Esophagus squamous epithelium (tissue), 5 donors: ENCODE measurements at places on chromosomes 16 and 17. TPM values are rescaled to one million over a fixed set of nuclear protein-coding genes. Genes with fewer than 3 reads are reported as not detected.
A peak's percentile ranks its signal among the peaks of the same experiment; 100 is the strongest.

GRCh38 chr17:40553694-40554534 lies 11.4 kb downstream of the CCR7 start:
- no peaks in the 10 kb centered on the region for H3K36me3 ChIP-seq
- no peaks in the 10 kb centered on the region for H3K27me3 ChIP-seq
- DNase-seq = no peak
- H3K4me3 ChIP-seq = no peak overlapping the region

GRCh38 chr16:56637814-56638750 lies at the start of gene MT1A:
Gene MT1A, plus strand, starts transcription at chr16:56638666. Its CDS starts 73 bp downstream, at chr16:56638739.
- H3K36me3 ChIP-seq = no peaks in the 10 kb centered on the region
- peak within 1 kb of the TSS; percentile 71 for H3K4me3 ChIP-seq
- H3K27me3 ChIP-seq = peaks cover 3% of the 10 kb centered on the region
- H3K27ac ChIP-seq = peak within 1 kb of the TSS; percentile 65

DNA sequence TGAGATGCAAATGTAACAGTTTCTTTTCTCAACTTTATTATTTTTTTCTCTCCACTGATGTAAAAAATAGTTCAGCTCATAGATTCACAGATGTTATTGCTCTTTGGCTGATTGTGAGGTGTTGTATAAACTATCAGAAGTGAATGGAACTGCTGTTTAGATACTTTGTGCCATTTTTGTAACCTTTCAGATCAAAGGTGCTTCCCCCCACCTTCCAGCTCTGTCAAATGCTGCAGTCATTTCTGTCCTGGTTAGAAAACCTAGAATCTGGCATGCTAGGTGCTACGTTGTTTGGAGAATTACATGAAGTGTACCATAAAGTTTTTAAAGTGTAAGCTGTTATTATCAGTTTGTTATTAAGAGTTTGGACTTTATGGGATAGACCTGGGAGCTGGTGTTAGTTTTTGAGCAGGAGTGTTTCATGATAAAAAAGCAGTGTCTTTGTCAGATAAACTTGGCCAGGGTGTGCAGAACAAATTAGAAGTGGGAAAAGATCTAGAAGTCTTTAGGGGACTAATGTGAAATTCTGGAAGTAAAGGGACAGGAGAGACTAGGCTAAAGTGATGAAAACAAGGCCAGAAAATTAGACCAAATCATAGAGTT lies 1.8 kb upstream of the WIPI1 start:
- no peak for DNase-seq
- no peak overlapping the region for H3K27ac ChIP-seq
- H3K4me3 ChIP-seq = no peak overlapping the region
- H3K4me1 ChIP-seq = peaks cover 14% of the 10 kb centered on the region

- DNase-seq = no peak
- no peak overlapping the region for H3K27ac ChIP-seq
- H3K4me3 ChIP-seq = no peak overlapping the region
- no peaks in the 10 kb centered on the region for H3K4me1 ChIP-seq
- no peaks in the 10 kb centered on the region for H3K36me3 ChIP-seq
These were observed 56.2 kb downstream of the TK2 start for GRCh38 chr16:66493490-66494401.

- no peaks in the 10 kb centered on the region for H3K36me3 ChIP-seq
- H3K27me3 ChIP-seq = no peaks in the 10 kb centered on the region
- H3K4me3 ChIP-seq = no peak overlapping the region
- no peak overlapping the region for H3K27ac ChIP-seq
- DNase-seq = no peak
These were observed 6.7 kb upstream of the EVI2A start for GRCh38 chr17:31328160-31328535.

- no peak for DNase-seq
- no peaks in the 10 kb centered on the region for H3K4me1 ChIP-seq
- H3K27me3 ChIP-seq = peaks cover 46% of the 10 kb centered on the region
- H3K27ac ChIP-seq = no peak overlapping the region
- no peak overlapping the region for H3K4me3 ChIP-seq
- H3K36me3 ChIP-seq = no peaks in the 10 kb centered on the region
These were observed 229.9 kb upstream of the CIBAR2 start for GRCh38 chr16:85341972-85342695.

DNA sequence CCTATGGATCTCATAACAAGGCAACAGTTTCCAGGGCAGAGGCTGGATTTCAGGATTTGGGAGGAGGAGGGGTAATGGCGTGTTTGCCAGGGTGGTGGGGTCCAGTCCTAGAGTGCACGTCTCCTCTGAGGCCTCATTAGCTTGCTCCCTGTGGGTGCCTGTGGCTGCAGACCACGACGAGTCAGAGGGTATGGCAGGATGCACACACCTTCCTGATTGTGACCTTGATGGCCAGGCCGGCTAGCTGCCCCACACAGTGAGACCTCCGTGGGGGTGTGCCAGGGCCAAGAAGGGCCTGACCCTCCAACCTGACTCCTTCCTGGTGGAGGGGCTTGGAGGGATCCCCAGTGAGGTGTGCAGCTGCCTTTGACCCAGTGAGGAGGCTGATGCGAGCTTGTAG lies 4.0 kb upstream of the SMTNL2 start:
- no peaks in the 10 kb centered on the region for H3K36me3 ChIP-seq
- H3K27ac ChIP-seq = no peak overlapping the region
- H3K27me3 ChIP-seq = peaks cover 49% of the 10 kb centered on the region

DNA sequence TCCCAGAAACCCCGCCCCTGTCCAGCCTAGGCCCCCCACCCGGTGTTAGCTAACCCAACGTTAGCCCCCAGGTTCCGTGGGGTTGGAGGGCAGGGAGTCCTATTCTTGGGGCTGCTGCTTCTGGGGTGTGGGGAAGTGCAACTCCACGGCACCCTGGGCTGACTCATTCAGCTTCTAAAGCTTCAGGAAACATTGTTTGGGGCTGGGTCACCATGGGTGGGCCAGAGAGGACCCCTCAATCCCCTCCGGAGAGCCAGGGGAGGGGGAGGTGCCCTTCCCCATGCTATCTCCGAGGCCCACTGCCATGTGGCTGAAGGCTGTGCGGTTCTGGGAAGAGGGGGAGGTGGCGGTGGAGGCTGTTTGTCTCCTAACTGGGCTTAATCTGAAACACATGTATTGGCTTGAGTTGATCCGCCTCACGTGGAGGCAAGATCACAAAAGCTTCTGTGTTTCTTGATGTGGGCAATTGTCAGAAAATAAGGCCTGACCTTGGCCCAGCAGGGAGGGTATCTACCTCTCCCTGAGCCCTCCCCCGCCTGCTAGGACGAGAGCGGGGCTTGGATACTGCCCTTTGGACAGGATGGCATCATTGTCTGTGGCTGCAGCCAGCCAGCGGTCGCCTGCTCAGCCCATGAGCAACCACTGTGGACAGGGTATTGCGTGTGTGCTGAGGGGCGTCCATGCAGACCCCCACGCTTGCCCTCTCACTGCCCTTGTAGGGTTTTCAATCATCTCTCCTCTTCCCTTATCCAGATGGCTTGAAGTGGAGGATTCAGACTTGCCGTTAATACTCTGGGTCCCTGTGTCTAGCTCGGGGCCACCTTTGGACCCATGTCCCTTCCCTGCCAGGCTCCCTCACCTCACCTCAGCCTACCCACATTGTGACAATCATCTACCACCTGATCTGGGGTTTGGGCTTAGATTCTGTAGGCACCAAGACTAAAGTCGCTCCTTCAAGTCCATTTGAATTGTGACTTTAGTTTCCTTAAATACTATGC lies 1.3 kb downstream of the SERPINF1 start:
- peak overlapping the region; percentile 78 for H3K27ac ChIP-seq
- H3K36me3 ChIP-seq = no peaks in the 10 kb centered on the region

- H3K27me3 ChIP-seq = no peaks in the 10 kb centered on the region
- no peak overlapping the region for H3K27ac ChIP-seq
- no peaks in the 10 kb centered on the region for H3K36me3 ChIP-seq
- no peak for DNase-seq
These were observed 262.4 kb downstream of the ENGASE start for GRCh38 chr17:79337053-79337452.

- no peaks in the 10 kb centered on the region for H3K36me3 ChIP-seq
- DNase-seq = no peak
- no peak overlapping the region for H3K27ac ChIP-seq
- no peak overlapping the region for H3K4me3 ChIP-seq
These were observed 3.2 kb downstream of the SLC22A31 start for GRCh38 chr16:89197033-89197632.

DNA sequence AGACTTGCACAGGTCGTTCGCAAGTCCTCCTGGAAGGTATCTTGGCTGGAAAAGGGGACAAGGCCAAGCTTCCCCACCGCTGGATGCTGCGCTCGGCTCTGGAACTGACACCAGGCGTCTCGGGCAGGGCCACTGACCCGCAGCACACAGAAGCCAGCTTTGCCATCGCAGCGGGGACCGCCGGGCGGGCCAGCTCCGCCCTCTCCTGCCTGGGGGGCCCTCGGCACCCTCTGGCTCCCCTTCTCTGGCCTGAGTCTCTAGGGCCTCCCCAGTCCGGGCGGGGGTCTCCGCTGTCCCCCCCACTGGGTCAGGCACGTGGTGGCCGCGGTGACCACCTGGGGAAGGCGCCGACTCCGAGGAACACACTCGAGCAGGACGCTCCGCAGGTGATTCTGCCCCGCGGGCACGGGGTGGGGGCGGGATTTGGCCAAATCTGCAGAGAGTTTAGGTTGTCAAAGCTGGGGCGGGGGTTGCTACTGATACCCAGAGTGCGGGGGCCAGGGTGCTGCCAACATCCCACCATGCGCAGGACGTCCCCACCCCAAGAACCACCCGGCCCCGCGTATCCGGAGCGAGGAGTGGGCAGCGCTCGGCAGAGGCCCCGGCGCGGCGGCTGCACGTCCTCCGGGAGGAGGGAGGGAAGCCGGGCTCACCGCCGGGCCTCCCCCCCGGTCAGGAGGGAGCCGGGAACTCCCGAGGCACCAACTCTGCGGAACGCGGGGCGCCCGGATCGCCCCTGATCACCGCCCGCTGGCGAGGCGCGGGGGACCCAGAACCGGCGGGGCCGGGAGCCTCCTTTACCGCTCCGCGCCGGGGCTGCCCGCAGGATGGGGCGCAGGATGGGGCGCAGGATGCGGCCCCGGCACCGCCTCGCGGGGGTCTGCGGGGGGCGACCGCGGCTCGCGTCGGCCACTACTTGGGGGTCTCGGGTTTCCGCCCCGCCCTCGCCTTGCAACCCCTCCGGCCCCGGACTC lies 744 bp upstream of the METRNL start:
- peaks cover 62% of the 10 kb centered on the region for H3K4me1 ChIP-seq
- peak overlapping the region; percentile 68 for H3K27ac ChIP-seq
- H3K4me3 ChIP-seq = peak overlapping the region; percentile 61

DNA sequence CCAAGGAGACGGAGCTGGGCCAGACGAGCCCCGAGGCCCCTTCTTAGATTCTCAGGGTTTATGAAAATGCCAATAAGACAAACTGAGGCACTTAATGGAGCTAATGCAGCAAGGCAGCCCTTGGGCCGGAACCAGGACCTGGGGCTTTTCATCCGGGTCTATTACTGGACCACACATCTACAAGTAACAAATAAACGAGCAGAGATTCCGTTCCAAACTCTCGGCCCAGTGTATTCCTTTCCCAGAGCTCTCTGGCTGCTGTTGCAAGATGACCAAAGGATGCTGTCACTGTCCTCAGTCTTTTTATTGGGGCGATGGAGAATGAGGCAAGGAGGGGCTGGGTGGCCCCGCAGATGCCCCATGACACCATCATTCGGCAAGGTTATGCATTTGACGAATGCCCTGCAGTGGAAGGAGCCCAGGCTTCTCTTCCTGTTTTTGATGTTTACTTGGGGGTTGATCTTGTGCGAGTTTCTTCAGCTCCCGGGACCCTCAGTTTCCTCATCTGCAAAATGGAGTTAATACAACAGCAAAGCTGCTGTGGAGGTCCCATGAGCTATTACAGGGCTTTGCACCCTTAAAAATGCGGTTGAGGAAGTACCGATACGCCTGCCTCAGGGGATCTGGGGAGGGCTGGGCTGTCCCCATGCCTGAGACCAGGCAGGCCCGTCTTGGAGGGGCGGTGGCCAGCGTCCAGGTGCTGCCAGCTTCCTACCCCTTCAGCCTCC lies 1.1 kb upstream of the NTN1 start:
- peaks cover 54% of the 10 kb centered on the region for H3K27me3 ChIP-seq
- H3K27ac ChIP-seq = peak overlapping the region; percentile 94
- peak overlapping the region; percentile 71 for H3K4me3 ChIP-seq
- no peaks in the 10 kb centered on the region for H3K36me3 ChIP-seq
- DNase-seq = no peak

DNA sequence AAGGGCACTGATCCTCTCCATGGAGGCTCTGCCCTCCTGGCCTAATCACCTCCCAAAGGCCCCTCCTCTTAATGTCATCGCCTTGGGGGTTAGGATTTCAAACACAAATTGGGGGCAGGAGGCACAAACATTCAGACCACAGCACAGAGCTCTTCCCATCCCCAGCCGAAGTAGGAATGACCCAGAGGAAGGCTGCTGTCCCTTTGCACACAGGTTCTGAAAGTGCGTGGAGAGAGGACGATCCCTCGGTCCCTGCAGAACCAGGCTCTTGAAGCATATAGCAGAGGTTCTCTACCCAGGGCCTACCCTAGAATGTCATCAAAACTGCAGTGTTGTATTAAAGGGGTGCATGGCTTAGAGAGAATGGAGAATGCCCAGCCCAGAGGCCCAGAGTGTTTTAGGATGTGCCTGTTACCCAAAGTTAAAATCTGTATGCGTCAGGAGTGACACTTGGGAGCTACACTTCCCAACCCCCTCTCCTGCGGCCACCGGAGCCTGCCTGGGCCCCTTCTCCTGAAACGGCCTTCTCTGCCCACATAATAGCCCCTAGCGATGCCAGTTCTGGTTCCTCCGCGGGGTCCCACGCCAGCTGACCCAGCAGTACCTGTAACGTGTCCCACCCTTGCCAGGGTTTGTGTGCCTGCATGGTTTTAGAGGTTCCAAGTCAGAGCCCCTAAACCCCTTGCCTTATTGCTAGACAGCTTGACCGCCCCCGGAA lies 159.5 kb upstream of the CACNG5 start:
- H3K27me3 ChIP-seq = no peaks in the 10 kb centered on the region
- no peak for DNase-seq
- no peaks in the 10 kb centered on the region for H3K36me3 ChIP-seq
- peaks cover 24% of the 10 kb centered on the region for H3K4me1 ChIP-seq

DNA sequence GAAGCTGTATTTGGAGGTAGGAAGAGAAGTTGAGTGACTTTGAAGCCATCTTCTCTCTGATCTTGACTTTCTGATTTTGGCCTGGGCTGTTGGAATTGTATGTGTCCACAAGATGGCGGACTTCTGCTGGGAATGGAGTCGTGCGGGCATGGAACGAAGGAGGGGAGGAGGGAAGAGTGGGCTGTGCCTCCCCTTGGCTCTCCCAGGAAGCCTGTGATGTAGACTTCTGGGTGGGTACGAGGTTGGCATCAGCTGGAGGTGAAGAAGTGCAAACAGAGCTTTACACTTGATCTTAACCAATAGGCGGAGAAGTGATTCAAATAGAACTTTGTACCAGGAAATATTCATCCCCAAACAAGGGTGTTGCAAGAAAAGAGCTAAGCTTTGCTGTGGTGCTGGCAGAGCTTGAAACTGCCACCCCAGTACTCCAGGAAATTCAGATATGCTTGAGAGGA lies 7.4 kb upstream of the TMEM220 start:
- H3K36me3 ChIP-seq = no peaks in the 10 kb centered on the region
- H3K4me3 ChIP-seq = no peak overlapping the region
- H3K27ac ChIP-seq = peak overlapping the region; percentile 62
- DNase-seq = no peak

SLC6A2 gene
- total RNA-seq = 0.18 TPM

RCVRN gene
- not detected for total RNA-seq

CCL7 gene
- total RNA-seq = not detected

ABCA8 gene
- total RNA-seq = 2.7 TPM

ACSM2A gene
- not detected for total RNA-seq

KRTAP17-1 gene
- total RNA-seq = not detected

KRT33B gene
- total RNA-seq = not detected

TMEM256 gene
- total RNA-seq = 57.1 TPM

CRHR1 gene
- total RNA-seq = not detected
